ENCODE measurements at places on chromosomes 3 and 15. TPM values are rescaled to one million over a fixed set of nuclear protein-coding genes. Genes with fewer than 3 reads are reported as not detected.

DNA sequence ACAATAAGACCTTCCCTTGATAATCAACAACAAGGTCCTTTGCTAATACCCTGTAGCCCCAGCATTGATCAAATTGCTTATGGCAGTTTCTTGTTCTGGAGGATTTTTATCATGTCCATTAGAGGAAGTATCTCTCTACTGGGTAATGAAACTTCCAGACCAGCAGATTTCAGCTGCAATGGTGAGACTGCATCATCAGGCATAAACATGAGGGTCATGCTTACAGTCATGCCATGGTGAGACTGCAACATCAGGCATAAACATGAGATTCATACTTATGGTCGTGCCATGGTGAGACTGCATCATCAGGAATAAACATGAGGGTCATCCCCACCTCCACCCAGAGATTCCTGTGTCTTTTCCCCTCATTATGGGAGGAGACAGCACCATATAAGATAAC is 129.0 kb upstream of the LIPC start:
- DNase-seq, result no peak

GRCh38 chr3:107598926-107599771 is 76.4 kb downstream of the BBX start:
- DNase-seq, result peak; percentile 66

GRCh38 chr3:167936019-167936418 is 159.7 kb downstream of the GOLIM4 start:
- no peak for DNase-seq

The SLC12A1 gene
- not detected for total RNA-seq

- DNase-seq, result no peak
Observed at GRCh38 chr3:24550588-24550987, 55.9 kb upstream of the THRB start.

DNA sequence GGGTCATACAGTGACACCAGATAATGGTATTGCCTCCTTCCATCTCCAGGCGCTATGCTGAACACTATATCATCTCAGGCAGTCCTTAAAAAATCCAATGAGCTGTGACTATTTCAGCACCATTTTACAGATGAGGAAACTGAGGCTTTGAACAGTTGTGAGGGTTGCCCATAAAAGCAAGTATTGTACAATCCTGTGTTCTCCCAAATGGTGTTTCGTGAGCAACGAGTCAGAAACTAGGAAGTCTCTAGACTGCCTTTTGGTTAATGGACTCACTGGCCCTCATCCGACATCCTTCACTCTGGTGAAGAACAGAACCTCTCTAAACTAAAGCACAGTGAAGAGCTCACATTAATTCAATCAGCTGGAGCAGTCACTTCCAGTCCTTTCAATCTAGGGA is 61.8 kb downstream of the ATP8B4 start:
- no peak for DNase-seq

DNA sequence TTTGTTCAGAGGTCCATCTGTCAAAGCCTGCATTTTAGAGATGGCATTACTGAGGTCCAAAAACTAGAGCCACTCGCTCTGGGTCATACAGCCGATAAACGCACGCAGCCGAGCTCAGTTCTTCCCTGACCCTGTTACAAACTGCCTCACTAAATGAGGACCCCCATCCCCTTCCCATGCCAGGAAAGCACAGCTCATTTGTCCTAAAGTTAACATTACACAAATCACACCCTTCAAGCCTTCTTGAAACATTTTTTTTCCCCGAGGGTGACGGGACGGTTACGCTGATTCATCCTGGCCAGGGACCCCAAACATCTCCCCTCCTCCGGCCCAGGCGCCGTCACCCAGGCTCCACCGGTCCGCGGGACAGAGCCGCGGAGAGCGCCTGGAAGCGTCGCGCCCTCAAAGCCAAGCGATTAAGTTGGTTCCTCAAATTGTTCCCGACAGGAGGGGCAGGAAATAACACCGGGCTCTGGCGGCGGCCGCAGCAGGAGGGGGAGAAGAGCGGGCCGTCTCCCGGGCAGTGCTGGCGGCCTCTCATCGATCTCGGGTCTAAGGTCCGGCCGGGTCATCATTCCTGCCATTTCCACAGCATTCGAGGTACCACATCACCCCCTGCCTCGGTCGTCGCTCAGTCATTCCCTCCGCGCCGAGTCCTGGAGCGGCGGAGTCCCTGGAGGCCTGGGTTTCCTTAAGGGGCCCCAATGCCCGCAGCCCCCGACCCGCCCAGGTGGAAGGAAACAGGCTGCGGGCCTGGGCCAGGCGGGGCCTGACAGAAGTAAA is 619 bp upstream of the CMTM8 start:
- DNase-seq, result peak; percentile 35
